ENCODE measurements at places on chromosomes 6 and 20. TPM values are rescaled to one million over a fixed set of nuclear protein-coding genes. Genes with fewer than 3 reads are reported as not detected.

The F13A1 gene
- not detected for total RNA-seq

The DOK5 gene
- total RNA-seq, result 99.6 TPM

The TRMT11 gene
- 19.4 TPM for total RNA-seq

The PRL gene
- not detected for total RNA-seq

The ANGPT4 gene
- total RNA-seq, result not detected

The TINAG gene
- total RNA-seq, result not detected

The CLVS2 gene
- not detected for total RNA-seq

The CD109 gene
- 25.8 TPM for total RNA-seq

The PCSK2 gene
- not detected for total RNA-seq

The LTB gene
- not detected for total RNA-seq

The ARG1 gene
- not detected for total RNA-seq

The CCDC170 gene
- total RNA-seq, result 2.0 TPM

The OR2H2 gene
- not detected for total RNA-seq

The NKX2-2 gene
- total RNA-seq, result not detected

All from aortic smooth muscle cell (primary cell).